Left cardiac atrium (tissue), 4 donors: ENCODE measurements at places on chromosomes 6 and 20.

- no peak for DNase-seq
Observed at GRCh38 chr20:4604580-4604979, 117.1 kb upstream of the PRND start.

DNA sequence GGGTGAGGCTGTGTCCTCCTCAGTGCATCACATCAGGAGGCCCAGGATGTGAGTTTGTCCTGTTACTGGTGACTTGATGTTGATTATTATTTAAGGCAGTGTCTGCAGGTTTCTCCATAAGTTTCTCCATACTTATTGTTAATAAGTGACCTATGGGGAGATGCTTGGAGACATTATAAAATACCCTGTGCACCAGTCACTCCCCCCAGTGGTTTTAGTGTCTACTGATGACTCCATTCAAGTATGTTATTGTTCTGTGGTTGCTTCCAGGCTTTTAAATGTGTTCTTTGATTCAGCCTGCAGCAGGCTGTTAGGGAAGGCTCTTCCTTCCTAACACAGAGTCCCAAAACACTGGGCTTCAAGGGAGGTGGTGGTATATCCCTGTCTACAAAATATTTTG is 14.6 kb upstream of the CST3 start:
- DNase-seq = no peak

DNA sequence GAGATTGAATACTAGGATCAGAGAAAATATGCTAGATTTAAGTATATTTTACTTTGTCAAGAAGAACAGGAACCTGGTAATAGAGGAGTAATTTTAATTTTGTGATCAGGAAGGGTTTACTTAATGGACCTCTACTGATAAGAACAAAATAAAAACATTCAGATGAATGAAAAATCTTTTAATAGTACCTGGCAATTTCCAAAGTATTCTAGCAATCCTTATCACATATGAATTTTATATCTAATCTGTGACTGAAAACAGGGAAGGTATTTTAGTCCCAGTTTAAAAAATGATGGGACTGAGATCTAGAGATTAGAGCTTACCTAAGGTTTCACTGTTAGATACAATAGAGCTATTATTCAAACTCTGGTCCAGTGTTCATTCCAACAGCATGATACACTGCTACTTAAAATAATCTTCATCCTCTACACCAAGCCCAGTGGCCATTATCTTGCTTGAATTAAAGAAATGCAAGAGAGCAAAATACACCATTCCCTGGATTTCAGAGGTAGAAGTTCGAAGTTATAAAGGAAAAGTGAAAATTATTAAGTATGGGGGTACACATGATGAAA is 13.5 kb downstream of the SLC17A5 start:
- DNase-seq = no peak

- DNase-seq = peak; percentile 31
Observed at GRCh38 chr6:109349419-109349987, 32.8 kb downstream of the CD164 start.

DNA sequence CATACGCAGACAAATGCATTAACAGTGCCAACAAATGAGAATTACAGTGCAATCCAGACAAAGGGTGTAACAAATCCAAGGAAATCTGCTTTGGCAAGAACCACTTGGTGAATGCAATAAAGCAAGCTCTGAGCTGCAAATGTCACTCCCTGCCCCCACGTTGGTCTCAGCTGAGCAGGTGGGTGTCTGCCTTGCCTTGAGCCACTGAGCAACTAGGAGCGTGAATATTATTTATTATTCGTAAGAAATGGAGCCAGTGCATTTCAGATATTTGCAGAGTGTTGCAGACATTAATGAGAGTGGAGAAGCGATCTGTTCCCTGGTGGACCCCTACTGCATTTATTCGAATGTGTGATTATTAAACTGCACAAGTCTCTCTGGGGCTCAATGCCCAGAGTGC is 36.6 kb upstream of the F13A1 start:
- no peak for DNase-seq

DNA sequence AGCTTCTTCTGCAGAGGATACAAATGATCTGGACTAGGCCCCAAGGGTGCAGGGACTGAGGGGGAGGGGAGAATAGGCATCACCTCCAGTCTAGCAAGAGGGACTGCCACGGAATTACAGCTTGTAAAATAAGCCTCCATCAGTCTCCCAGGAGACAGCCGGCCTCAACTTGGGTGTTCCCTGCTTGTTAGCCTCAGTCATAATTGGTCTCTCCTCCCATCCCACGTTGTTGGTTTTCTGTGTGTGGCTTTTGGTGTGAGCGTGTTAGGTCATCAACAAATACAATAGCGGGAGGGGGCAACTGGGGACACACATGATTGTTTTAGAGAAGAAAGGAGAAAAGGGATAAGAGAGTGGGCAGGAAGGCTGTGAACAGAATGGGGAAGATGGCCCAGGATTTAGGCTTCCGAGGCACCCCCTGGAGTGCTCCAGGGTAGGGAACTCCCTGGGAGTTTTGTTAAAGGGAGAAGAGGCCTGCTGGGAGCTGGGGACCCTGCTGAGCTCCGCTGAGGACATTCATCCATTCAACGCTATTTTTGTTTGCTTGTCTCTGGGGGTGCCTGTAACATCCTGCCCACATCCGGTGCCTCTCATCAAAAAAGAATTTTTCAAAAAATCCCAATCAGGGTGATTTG is 9.2 kb downstream of the FOXA2 start:
- no peak for DNase-seq
